Psoas muscle (tissue), 8 donors: ENCODE measurements at places on chromosomes 13 and 19. TPM values are rescaled to one million over a fixed set of nuclear protein-coding genes. Genes with fewer than 3 reads are reported as not detected.

GRCh38 chr19:30969591-30969990 lies 379.6 kb downstream of the TSHZ3 start:
- no peak for DNase-seq

Gene BSG
- 202 TPM for polyA plus RNA-seq

DNA sequence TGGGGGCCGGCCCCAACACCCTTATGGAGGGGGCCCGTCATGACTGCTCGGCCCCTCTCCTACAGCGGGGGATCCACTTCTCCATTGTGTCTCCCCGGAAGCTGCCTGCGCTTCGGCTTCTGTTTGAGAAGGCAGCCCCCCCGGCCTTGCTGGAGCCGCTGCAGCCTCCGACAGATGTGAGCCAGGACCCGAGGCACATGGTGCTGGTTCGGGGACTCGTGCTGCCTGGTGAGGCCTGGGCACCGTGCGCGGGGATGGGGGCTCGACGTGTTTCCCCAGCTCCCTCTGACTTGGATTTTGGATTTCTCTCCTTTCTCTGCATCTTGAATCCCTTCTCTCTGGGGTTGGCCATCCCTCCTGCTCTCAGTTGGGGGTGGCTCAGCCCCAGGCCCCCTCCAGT lies 11.6 kb downstream of the MED25 start:
- DNase-seq: no peak

Gene S1PR4
- 0.63 TPM for polyA plus RNA-seq

GRCh38 chr13:27083183-27083582 lies 88.4 kb downstream of the USP12 start:
- DNase-seq: no peak

Gene FLT3
- 0.08 TPM for polyA plus RNA-seq

Gene PNMA8C
- not detected for polyA plus RNA-seq

- no peak for DNase-seq
Observed at GRCh38 chr19:41409288-41409687, 11.7 kb downstream of the BCKDHA start.

DNA sequence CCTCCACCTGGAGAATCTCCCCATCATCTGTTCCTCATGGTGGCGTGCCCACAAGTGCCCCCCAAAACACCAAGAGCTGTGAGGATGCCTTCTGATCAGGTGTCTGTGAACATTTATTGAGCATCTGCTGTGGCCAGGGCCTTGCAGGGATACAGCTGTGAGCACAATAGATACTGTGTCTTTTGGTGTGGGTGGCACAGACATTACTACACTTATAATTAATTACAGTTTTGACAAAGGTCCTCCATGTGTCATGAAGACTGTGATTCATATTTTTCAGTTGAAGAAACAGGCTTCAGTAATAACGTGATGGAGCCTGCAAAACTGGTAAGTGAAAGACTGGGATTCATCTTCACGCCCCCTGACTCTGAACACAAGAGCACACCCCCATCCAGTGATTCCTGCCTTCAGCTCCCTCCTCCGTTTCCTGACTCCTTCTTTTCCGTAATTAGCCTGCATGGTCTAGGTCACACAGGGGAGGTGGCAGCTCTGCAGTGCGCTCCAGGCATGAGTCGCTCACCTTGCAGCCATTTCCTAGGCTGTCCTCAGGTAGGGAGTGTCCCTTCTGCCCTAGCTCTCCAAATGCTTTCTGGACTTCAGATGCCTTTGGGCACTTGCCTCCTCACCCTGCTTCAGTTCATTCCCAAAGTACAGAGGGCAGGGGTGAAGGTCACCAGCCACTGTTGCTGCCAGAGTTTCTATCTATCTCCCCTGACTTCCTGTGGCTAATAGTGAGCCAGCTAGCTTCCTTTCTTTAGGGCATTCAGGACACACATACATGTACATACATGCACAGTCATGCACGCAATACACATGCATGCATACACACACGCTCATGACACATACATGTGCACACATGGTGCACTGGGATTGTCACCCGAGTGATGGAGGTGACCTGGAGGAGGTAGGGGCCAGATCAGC lies 66.5 kb downstream of the SIAH3 start:
- no peak for DNase-seq

GRCh38 chr13:94317063-94317491 lies 162.4 kb downstream of the DCT start:
- DNase-seq: no peak
